Natural killer cell treated with Interleukin-12 subunit alpha and Interleukin-12 subunit beta and Interleukin-15 and Interleukin-18, amount 100 ng/mL, for 72 hours (primary cell): ENCODE measurements at places on chromosomes 5 and 9. TPM values are rescaled to one million over a fixed set of nuclear protein-coding genes. Genes with fewer than 3 reads are reported as not detected.

The CER1 gene
- total RNA-seq: not detected

The NEURL1B gene
- 0.14 TPM for total RNA-seq

GRCh38 chr9:133351908-133352634 lies 4.1 kb downstream of the RPL7A start:
- DNase-seq: no peak

DNA sequence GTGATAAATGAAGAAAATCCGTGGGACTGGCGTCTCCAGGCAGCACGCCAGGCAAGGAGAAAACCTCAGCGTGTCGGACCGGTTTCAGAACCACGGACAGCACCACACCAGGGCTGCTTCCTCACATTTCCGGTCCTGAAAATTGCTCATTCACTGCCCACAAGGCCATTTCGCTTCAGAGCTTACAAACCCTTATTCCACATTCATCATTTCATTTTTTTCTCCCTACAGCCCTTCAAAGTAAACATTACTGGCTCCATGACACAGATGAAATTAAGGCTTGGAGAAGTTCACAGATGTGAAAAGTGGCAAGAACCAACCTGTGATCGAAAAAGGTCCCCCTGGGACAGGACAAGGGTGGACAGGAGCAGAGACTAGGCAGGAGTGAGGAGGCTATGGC lies 1.5 kb upstream of the GPRIN1 start:
- no peak for DNase-seq

The NUP155 gene
- 46.2 TPM for total RNA-seq

DNA sequence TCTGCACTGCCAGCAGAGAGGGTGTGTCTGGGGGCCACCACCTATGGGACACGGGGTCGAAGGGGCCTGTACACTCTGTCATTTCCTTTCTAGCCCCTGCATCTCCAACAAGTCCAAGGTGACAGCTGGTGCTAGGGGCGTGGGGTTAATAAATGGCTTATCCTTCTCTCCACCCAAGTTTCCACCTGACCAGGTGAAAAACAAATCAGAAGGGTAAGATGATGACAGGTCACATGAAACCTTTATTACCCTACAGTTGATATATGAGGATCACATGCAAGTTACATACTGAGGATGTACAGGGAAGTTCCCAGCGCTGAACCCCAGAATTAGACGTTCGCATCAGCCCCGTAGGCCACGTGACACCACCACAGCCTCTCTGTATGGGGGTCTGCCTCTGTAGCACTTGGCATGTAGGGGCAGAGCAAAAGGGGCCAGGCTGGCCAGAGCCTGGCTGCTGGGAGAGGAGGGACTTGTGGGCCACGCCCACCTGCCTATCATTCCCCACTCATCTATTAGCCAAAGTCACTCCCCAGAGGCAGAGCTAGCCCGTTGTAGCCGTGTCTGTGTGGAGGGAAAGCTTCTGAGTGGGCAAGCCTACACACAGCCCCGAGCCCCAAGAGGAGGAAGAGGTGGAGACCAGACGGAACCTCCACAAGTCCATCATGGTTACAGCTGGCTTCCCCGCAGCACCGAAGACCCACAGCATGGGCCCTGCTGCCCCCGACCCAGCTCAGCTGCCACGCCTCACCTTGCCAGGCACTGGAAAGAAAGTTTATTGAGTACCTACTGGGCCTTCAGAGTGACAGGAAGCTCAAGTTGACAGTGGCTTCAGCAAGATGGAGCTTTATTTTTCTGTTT lies 2.2 kb downstream of the TMEM141 start:
- no peak for DNase-seq

The TEK gene
- not detected for total RNA-seq

DNA sequence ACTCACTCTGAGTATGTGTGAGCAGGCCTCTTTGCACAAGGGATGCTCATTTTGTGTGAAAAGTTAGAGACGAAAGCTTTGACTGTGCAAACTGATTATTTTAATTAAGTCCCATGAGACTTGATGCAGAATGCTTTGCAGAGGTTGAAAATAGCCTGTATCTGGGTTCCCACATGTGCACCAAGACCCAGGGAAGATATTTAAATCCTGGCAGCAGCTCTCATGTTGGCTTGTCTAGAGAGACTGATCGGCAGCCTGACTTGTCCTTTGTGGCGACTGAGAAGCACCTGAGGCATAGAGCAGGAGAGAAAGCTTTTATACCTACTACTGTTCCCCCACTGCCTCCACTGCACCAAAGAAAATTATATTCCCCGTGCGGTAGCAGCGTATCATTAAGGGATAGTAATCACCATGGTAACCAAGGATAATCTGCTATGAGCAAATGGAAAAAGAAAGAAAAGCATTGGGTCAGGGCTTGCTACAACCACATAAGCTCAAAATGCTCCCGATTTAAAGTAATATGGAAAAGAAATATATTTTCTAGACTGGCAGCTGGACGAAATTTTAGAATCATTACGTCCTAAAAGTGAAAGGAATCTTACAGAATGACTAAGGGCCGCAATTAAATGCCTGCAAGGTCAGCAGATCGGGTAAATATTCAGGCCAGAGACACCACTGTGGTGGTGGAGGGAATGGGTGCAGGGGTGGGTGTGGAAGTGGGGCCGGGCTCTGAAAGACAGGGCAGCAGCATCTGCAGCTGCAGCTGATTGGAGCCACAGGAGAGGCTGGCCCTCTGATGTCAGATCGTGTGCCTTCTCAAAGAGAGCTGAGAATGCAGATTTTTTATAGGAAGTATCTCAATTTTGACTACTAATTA lies 135.3 kb upstream of the EPB41L4A start:
- no peak for DNase-seq

DNA sequence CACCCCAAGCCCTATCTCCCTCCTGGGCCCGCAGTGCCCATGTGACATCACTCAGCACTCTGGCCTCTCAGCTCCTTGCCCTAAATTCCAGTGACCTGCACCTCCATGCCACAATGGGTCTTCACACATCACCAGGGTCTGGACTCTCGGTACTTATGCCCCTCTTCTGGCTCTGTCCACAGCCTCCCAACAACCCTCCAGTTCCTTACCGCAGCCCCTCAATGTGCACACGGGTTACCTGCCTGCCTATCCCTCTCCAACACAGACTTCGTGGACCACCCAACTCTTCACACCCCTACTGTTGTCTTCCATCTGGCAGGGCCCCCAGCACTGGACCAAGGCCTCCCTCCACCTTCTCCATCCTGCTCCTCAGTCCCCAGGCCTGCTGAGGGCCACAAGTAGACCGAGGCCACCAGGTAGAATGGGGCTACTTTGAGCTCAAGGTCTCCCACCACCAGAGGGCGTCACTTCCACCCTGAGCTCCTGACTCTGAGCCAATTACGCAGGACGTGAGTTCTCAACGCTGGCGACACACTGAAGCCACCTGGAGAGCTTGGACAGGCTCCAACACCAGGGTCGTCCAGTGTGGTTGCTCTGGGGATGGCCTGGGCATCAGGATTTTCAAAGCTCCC lies 172.1 kb downstream of the GABBR2 start:
- no peak for DNase-seq

DNA sequence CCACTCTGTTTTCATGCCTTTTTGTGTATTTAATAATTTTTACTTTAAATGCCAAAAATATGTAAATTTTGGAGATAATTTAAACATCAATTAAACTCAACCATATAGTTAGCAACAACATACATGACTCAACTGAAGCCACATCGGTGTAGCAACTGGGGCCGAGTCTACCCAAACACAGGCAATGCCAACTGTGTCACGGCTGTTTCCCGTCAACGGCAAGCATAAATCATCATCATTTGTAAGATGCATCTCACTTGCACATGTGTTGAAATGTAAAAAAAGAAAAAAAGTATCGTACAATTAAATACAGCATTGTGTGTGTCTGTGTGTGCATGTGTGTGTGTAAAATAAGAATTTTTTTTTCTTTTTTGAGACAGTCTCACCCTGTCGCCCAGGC lies 160.1 kb upstream of the TAS2R1 start:
- no peak for DNase-seq

The RAD1 gene
- total RNA-seq: 38.3 TPM

- no peak for DNase-seq
Measured at GRCh38 chr5:111412593-111412992, 99.7 kb downstream of the STARD4 start.

DNA sequence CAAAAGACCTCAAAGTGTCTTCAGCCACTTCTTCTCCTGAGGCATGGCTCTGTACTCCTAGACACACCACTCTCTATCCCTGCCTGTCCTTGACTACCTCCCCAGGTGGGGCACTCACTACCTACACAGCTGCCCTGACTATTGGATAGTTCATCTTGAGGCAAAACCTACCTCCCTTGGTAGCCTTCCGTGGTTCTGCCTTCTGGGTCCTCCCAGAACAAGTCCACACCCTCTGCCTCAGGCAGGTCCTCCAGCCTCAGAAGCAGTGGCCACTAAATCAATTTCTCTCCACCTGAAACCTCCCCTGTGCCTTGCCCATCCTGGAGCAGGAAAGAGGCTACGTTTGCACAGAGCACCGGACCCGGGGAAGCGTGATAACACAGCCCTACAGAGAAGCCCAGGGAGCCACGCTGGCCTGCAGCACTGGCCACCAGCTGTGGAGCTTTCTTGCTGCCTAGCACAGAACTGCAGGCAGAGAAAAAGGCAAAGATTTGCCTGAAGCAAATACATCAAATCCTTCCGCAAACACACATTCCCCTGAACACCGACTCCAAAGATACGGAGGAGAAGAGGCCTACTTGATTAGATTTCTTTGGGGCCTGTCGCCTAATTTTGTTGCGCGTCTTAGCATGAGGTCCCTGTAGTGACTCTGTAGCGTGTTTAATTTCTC lies 141.8 kb downstream of the C9orf50 start:
- DNase-seq: no peak

The PDLIM4 gene
- not detected for total RNA-seq

- no peak for DNase-seq
Measured at GRCh38 chr5:18811661-18812060, 1176.3 kb downstream of the CDH18 start.

DNA sequence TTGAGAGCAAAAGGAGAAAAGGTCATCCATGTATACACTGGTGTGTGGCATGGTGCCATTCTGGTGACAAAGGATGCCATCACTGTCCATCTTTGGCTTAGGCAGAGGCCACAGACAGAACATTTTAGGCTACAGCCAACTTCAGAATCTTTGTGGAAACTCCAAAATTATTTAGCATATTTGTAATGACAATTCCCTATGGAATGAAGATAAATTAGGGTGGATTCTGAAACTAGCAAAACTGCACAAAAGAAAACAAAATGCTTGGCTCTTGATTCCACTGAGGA lies 92.5 kb downstream of the FBXW11 start:
- no peak for DNase-seq

The UBE2QL1 gene
- total RNA-seq: not detected

The MAPKAP1 gene
- total RNA-seq: 115 TPM

The GAS1 gene
- 0.48 TPM for total RNA-seq

DNA sequence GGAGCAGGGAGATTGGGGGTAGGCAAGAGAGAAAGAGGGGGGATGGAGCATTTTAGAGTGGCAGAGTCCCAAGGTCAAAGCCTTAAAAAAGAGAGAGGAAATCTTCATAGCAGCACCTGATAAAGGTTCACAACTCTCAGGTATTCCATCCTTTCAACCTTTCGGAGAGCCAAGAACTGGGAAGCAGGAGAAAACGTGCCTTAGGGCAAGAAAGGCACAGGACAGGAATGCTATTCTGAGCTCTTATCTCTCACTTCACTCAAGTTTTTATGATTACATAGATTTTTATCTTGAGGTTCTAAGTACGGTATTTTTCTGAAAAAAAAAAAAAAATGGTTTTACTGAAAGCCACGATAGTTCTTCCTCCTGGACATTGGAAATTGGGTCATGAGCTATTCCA lies 34.5 kb upstream of the SMAD5 start:
- no peak for DNase-seq

DNA sequence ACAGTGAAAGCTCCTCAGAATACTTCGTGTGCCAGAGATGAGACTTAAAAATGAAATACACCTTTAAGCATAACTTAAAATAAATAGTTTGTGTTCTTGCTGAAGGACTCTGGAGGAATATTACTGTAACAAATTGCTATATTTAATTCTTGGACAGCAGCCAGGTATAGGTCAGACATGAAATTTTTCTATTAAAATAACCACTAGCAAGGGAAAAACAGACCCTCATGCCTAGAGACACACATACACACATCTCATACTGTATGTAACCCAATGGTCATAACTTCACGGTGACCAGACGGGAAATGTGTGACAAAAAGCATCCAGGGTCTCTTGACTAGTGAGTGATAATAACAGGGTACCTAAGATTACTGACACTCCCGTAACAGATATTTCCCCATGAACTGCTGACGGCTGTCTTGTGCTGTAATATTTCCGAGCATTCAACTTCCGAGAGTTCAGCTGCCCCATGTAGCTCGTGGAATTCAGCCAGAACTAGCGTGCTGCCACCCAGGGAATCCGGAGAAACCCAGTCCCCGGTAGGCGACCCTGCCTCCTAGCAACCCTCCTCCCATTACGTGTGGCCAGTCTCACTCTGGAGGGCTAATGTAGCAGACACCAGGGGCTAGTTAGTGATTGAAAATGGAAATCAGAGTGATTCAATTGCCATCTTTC lies 2295.1 kb upstream of the WWC1 start:
- DNase-seq: no peak

The LURAP1L gene
- total RNA-seq: not detected

The MARCHF11 gene
- total RNA-seq: not detected

The RNF180 gene
- not detected for total RNA-seq

GRCh38 chr9:135850737-135851136 lies 56.6 kb downstream of the CAMSAP1 start:
- DNase-seq: no peak

GRCh38 chr9:96501633-96502538 lies 51.9 kb downstream of the HABP4 start:
- DNase-seq: no peak

GRCh38 chr9:16012621-16013020 lies 459.8 kb downstream of the CCDC171 start:
- no peak for DNase-seq

- no peak for DNase-seq
Measured at GRCh38 chr5:158869854-158870253, 229.9 kb downstream of the EBF1 start.

The FOXD4L3 gene
- total RNA-seq: not detected

DNA sequence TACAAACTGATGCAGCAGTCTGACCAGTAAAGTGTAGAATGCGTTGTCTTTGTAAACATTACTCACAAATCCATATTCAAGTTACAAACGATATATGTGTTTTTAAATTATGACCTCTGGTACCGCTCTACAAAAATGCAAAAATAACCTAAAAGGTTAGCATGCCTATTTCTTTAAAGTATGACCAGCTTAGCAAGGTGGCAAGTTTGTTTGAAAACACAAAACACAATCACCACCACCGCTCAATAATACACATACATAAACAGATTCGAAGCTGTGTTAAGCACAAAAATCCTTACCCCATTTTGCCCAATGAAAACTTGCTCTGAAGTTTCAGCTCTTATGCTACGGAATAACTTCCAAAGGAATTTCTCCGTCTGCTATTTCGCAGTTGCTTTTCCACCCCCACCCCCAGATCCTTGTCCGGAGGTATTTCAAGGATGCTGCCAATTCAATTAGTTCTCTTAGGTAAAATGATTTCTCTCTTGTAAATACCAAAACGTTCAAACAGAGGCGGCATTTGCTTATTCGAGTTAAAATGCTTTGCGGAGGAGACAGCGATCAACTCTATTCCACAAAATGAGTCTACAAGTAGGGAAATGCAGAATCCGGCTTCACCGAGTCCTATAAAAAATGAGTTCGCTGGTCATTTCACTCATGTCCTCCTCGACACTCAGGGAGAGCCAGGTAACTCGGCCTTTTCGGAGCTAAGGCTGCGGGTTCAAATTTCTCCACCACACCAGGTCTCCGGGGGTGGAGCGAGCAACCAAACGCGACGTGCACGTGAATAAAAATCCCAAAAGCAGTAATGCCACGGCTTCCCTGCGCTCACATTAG lies 1.2 kb downstream of the HOMER1 start:
- no peak for DNase-seq

- no peak for DNase-seq
Measured at GRCh38 chr9:32200896-32201295, 183.5 kb upstream of the ACO1 start.

- no peak for DNase-seq
Measured at GRCh38 chr5:31537851-31538250, 5.8 kb downstream of the C5orf22 start.
